Activated CD8-positive, alpha-beta memory T cell treated with anti-CD3 and anti-CD28 coated beads for 4 hours (primary cell): ENCODE measurements at places on chromosomes 1 and 21.

- DNase-seq, result no peak
Measured at GRCh38 chr1:82795508-82796149, 994.9 kb downstream of the ADGRL2 start.

DNA sequence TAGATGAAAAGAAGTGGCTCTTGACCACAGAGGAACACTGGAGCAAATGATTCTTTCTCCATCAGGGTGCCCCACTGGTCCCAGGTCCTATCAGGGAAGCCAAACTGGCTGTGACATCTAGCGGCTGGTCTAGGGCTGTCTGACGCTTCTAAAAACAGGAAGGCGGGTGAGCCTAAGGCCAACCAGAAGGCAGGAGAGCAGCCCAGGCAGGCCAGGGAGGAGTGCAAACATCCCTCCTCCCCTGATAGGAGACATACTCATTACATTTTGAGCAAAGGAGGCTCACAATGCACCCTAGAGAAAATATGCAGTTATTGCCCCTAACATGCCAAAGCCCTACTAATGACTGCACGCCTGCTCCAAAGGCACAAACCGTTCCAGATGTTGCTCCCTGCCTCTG is 10.4 kb upstream of the FOXE3 start:
- no peak for DNase-seq

DNA sequence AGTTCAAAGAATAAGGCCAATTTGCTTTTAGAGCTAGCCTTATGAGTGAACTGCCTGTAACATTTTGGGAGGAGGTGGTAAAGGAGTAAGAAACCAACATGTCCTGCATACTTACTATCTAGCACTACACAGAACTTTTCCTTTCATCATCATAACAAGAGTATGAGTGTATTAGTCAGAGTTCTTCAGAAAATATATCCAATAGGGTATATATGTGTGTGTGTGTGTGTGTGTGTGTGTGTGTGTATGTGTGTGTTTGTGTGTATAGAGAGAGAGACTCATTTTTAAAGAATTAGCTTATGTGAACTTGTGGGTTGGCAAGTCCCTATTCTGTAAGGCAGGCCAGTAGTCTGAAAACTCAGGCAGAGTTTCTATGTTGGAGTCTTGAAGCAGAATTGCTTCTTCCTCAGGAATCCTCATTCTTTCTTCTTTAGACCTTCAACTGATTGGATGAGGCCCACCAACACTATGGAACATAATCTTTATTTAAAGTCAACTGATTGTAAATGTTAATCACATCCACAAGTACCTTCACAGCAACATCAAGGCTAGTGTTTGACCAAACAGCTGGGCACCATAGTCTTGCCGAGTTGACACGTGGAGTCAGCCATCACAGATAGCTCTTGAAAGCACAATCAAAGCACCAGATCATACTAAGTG is 121.9 kb downstream of the CYYR1 start:
- DNase-seq, result no peak

- no peak for DNase-seq
Measured at GRCh38 chr1:78005755-78006154, 1.0 kb downstream of the DNAJB4 start.

DNA sequence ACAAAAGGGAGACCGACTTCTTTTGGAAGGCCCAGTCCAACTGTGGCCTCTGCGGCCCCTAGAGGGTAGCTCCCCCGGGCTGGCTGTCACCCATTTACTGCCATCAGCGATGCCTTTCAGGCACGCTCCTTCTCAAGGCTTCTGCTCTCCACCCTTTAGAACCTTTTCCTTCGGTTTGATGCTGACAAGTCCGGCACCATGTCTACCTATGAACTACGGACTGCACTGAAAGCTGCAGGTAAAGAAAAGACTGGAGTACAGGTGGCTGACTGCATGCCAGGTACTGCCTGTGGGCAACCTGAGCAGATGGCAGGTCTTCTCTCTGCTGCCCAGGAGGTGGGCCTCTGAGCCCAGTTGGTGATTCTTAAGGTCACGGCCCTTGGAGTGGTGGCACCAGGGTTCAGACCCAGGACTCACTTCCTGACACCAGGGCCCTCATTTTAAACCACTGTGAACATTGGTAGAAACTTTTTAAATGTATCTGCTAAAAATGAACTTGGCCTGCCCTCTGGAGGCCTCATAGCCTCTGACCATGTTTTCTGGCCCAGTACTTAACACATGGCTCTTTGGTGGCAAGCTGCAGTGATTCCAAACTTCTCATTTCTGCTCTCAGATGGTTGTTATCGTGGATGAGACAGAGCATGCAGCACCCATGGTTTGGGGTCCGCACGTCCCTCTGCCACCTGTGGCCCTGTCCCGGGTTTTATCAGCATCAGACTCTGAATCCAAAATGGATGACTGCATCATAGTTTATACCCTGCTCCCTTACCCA is 45.7 kb downstream of the CAPN9 start:
- no peak for DNase-seq

- no peak for DNase-seq
Measured at GRCh38 chr1:175254190-175254589, 61.6 kb upstream of the KIAA0040 start.
